ENCODE measurements at places on chromosomes 4 and X.

DNA sequence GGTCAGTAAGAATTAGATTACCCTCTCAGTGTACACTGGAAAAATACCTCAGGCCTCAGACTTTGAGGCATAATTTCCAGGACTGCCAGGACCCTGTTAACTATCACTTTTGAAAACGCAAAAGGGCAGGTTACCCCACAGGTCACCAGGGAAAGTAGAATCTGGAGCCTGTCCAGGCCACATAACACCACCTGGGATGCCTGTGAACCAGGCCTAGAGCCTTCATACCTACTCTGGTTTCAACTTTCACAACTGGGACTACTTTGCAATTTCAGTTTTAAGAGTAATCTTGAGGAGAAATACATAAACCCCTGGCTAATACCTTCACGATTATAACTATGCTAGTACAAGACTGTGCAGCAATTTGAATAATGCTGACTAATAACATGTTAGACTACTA lies 132.4 kb downstream of the HHIP start:
- no peak for DNase-seq

GRCh38 chr4:172998527-172999469 lies 169.8 kb upstream of the GALNT7 start:
- no peak for DNase-seq

DNA sequence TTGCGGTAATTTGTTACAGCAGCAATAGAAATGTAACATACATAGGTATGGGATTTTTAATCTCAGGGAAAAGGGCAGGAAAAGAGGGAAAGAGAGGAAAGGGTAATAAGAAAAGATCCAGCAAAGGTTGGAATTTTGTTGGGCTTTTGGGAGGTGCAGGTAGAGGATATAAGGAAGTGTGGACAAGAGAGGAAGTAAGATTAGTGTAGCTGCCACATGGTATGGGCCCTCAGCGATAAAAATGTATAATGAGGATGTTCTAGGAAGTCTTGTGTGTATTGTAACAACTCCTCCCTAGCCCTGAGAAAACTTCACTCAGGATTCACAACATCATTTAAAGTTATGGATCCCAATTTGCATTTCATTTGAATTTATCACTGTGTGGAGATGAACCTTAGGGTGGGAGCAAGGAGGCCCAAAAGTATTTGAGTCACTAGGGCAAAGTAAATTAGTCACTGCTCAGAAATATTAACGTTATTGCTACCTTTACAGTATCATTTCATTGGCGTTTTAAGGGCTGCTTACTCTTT lies 2.8 kb upstream of the IL21 start:
- no peak for DNase-seq

- DNase-seq: no peak
Measured at GRCh38 chr4:83629945-83630721, 94.2 kb downstream of the GPAT3 start.

DNA sequence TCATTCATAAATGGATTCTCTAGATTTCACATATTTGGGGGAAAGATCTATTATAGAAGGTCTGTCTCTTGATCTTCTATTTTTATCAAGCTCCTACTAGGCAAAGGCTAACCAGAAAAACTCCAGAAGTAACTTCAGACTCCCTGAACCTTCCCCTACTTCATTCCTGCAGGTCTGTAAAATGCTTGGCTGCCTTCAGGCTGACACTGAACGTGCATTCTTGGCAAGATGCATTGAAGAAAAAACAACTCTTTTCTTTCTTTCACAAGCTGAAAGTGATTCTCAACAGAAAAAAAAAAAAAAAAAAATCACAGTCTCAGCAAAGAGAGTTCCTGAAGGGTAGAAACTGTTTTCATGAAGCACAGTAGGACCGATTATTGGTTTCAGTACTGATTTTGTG lies 12.7 kb downstream of the OPHN1 start:
- no peak for DNase-seq

DNA sequence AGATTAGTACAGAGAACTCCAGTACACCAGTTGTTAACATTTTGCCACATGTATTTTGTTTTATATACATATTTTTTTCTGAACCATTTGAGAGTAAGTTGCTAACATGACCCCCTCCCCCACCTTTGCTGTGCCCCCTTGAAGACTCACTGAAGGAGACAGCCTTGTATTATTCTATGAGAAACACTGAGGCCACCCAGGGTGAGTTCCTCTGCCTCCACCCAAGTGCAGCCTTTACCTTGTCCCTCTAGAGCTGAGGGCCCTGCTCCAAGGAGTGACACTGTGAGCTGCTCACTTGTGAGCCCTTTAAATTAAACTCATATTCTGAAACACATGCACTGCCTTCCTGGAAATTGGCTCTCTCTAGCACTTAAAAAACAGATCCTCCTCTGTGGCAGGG lies 21.1 kb downstream of the KIT start:
- no peak for DNase-seq

DNA sequence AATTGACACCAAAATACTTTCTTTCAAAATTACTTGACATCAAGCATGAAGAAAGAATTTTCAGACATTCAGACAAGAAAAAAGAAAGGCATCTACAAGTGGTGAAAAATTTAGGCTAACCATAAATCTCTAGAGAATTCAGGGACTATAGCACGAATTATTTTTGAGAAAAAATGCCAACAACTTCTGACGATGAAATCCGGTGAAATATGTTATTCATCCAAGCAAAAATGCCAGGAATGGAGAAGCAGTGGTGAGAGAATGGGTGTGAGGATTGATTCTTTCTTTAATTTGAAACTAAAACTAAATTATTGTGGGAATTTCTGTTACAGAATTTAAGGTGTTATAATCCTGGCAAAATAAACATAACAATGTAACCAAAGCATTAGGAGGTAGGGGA lies 69.4 kb upstream of the SORBS2 start:
- no peak for DNase-seq

- no peak for DNase-seq
Measured at GRCh38 chrX:40011322-40012038, 86.3 kb downstream of the BCOR start.

GRCh38 chr4:106502106-106502699 lies 133.6 kb upstream of the GIMD1 start:
- DNase-seq: no peak

- no peak for DNase-seq
Measured at GRCh38 chr4:111839141-111839540, 306.1 kb upstream of the FAM241A start.

DNA sequence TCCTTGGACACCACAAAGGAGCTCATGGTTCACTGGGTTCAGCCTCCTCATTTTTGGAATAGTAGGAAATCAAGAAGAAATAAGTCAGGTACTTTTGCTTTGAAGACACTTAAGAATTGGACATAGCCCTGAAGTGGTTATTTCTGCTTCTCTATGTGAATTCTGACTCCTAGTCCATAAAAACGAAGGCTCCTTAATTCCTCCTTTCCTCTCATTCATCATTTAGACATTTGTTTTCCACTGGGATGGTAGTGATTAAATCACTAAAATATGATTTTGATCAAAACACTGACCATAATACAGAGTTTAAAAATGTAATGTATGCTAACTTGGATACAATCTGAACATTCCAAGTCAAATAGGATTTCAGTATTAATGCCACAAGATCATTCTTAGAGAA lies 34.7 kb upstream of the CYP2U1 start:
- DNase-seq: no peak

DNA sequence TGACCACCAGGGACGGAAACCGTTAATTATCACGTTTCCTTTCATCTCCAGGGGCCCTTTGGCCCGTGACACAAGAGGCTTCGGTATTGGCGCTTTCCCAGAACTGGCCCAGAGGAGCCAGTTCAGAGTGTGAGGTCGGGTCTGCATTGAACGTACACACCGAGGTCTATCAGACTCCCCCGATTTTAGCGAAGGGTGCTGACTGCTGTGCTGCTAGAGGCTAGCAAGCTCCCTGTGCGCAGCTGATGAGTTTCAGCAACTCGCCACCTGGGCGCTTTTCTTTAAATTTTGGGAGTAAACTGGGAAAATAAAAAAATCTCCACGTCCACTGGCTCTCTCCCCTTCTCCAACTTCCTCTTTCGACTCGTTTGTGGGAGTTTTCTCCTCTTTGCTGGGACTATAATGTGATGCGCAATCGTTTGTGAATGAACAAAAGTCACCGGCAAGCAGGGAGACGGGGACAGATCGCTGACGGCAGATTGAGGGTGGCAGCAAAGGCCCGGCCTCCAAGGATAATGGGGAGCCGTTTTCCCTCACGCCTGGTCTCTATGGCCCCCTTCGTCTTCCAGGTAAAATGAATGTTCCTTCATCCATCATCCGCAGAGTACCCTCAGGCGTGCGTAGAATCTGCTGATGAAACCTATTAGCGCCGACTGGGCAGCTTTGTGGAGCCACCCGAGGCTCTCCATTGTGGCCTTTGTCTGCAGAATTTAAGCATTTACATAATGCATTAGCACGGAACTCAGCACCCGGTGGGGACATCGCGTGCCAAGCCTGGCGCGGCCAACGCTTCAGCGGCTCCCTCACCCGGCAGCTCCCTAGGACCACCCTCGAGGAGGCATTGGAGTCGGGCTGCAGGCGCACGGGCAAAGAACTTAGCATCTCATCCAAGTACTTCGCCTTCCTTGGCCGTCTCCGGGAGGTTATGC lies 1.6 kb upstream of the LRAT start:
- DNase-seq: no peak

DNA sequence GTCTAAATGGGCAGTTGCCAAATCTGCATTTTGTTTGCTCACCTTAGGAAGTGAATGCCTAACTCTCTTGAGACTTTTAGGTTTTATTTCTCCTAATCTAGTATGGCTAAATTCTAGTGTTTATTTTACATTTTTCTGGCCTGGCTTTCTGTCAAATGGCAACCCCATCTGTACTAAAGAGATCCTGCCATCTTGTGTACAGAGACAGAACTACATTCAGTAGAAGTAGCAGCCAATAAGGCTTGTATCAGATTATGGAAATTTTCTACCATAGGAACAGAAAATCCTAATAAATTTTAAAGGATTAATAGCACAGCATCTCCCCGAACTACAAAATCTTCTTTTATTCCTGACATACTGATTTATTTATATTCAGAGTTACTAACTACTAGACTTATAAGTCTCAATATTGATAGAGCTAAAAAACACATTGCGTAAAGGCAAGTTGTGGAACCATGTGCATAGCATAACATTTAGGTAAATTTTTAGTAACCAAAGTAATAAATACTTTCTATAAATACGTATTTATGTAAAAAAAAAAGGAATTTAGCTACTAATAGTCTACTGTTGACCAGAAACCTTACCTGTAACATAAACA lies 45.5 kb downstream of the TMEM144 start:
- DNase-seq: no peak

DNA sequence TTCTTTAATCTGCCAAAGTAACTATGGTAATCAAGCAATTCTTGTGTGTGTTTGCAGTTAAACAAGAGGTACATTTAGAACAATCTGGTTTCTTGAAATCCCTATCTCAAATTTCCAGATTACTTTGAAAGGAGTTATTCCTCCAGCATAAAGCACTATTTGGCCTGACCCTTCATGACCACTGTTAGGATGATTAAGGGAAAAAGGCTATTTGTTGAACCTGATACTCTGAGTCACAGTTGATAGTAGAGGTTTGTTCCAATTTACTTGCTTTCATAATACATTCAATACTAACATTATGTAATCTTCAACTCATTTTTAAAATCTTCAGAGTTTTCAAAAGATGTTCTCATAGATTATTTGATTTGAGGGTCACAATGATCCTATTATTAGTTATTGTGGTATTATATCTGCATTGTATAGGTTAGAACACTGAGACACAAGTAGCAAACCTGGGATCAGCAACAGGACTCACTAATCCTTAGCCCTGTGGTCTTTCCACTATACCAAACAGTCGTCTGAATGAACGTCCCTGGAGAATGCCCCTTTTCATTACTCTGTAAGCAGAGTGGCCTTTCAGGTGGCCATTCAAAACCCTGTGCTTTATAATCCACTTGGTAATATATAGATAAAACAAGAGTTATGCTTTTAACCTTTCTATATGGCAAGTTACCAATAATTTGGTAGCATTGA lies 8.1 kb upstream of the NDST4 start:
- DNase-seq: no peak

DNA sequence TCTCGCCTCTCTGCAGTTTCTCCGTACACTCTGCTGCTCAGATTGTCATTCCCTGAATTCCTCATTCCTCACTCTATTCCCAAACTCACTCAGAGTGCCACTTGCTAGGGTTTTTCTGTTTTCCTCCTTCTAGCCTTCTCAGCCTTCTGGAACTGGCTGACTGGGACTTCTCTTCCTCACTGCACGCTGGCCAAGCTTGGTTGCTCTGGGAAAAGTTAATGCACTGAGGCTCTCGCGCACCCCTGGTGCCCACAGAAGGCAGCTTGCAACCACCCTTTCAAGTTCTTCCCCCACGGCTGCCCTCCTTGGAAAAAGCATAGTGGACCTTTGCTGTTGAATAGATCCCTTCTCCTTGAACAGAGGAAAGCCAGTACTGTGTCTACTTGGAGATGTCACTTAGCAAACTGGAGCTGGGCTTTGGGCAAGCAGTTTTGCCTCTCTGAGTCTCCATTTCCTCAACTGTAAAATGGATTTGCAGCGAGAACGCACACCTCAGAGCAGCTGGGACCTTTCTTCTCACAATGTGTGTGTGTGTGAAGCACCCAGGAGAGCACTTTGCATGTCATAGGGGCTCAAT lies 6.0 kb upstream of the CCKAR start:
- DNase-seq: no peak

DNA sequence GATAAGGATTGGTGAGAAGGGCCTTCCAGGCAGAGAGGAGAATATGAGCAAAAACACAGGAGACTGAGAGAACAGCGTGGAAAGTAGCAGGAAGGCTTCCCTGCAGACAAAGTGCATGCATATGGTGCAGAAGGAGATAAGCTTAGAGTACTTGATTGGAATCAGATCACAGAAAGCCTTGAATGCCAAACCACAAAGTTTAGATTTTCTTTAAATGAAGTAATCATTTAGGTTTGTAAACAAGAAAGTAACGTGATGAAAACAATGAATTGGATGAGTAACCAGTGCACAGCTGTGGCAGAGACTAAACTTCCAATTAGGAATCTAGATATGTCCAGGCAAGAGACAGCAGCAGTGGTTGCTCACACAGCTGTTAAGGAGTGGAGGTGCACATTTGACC lies 83.8 kb upstream of the C1QTNF7 start:
- DNase-seq: no peak

DNA sequence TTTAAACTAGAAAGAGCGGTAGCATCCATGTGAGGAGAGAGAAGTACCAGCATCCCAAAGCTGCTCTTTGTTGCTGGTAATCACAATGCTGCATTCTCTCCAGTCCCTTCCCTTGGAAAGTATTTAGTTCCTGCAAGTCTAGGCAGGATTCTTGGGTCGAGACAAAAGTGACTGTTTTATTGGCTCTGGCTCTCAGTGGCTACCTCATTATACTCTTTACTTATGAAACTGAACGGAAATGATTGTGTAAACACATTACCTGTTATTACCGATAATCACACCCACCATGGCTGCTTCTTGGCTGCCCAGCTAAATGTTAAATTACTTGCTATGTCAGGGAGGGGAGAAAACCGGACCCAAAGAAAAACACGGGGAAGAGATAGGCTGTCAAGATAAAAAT lies 26.2 kb downstream of the ATXN3L start:
- no peak for DNase-seq

Data from cortex of kidney (tissue), 1 donor.